ENCODE measurements at places on chromosomes 7 and 10.

DNA sequence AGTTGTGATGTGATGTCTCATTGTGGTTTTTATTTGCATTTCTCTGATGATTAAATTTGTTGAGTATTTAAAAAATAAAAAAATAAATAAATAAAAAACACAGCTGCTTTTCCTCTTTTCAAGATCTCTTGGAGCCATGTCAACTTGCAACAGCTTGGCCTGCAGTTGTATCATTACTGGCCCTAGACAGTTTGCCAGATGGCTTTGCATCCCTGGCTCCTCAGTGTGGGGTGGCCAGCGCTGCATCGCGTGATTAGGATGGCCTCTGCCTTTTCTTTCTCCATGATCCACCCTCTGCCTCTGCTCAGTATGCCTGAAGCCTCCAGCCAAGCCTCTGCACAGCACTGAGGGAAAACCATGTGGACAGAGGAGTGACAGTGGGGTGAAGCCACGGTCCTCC is 96.8 kb downstream of the PPP1R3C start:
- DNase-seq, result no peak

DNA sequence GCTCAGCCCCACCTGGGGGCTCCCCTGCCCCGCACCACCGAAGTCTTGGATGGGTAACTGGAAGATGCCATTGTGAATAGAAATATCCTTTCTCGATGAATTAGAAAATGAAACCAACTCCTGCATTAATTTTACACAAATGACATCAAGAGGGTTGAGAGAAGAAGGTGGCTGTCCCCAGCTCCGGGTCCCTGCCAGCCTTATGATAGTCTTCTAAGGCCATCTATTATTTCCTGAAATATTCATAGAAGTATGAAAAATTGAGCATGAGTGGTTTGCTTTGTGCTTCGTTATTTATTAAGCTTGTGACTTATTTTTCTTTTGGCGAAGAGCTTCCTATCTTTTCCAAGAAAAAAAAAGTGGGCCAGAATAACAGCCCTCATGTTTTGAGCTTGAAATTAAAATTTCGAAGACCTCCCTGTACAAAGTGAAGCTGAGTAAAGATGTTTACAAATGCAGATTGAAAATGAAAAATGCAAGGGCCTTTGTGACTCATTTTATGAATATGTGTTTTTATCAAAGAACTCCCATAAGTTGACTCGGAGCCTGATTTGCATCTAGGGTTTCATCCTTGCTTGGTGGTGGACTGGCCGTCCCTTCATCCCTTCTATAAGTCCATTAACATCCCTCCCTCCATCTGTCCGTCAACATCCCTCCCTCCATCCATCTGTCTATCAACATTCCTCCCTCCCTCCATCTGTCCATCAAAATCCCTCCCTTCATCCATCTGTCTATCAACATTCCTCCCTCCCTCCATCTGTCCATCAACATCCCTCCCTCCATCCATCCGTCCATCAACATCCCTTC is 20.5 kb upstream of the CFAP46 start:
- DNase-seq, result no peak

DNA sequence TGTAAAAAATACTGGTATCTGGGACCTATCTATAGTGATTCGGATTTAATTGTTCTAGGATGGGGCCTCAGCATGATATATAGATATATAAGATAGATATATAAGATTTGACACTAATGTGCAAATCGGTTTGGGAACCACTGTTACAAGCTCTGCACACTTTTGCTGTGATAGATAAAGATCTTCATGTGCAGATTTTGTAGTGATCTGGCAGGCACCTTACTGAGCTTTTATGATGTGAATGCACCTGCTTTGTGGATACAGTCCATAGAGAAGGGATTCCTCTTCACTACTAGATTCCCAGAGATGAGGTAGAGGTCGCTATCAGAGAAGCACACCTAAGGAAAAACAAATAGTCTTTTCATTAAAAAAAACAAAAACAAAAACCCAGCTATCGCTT is 33.3 kb upstream of the PCGF5 start:
- no peak for DNase-seq

GRCh38 chr7:104886651-104887050 is 127.4 kb upstream of the KMT2E start:
- DNase-seq, result no peak

DNA sequence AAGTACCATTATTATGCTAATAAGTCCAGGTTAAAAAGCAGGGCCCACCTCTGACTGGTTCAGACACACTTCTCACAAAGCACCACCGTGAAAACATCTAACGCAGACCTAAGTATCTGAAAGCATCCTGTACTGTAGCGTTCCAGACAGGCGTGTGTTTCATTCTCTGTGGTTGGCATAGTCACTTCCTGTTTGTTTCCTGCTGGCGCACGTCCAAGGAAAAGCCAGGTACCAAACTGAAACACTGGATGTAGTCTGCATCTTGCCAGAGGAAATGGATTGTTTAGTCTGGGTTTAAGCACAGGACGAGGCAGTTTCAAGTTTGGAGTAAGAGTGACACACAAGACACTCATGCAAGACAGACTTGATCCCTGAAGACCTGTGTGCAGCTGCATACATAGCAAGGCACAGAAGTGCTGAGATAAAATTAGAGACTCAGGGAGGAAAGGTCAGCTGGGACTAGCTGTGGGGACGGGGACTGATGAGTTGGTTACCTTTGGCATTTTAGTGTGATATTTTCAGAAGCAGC is 23.3 kb downstream of the BPGM start:
- peak; percentile 30 for DNase-seq

GRCh38 chr7:65430344-65431186 is 56.9 kb downstream of the ZNF92 start:
- no peak for DNase-seq

DNA sequence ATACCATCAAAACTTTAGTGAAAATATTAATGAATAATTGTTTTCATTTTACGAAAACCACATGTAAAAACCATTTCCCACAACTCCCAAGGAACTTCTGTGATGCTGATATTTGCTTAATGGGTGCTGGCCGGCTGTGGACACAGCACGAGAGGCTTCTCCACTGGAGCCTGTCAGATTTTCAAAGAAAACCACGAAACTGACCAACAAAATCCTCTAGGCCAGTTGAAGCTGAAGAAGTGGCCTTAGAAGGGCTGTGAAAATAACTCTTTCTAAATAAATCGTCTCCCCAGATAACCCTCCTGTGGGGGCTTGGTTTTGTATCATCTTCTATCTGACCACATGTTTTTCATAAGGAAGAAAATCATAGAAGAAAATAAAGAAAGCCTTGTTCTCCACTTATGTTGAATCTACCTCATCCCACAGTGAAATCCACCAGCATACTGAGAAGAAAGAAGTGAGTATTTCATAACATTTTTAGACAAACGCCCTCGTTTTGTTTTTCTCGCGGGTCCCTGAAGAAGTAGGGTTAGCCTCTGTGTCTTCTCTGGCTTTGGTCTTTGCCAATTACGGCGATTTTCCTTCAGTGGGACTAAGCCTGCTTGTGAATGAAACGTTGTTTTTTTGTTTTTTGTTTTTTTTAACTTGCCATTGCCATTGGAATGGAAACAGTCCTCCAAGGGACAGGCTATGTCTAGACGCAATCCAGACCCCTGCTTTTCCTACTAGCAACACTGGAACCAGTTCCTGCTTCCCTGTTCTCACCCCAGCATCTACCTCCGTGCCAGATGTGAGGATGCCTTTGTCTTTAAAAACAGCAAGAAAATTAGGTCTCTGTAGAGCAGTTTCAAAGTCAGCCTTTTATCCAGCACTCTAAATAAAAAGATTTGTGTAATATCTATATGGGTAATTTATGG is 123.9 kb downstream of the ADAM12 start:
- DNase-seq, result no peak

- no peak for DNase-seq
Observed at GRCh38 chr10:51986516-51986915, 287.1 kb upstream of the CSTF2T start.

DNA sequence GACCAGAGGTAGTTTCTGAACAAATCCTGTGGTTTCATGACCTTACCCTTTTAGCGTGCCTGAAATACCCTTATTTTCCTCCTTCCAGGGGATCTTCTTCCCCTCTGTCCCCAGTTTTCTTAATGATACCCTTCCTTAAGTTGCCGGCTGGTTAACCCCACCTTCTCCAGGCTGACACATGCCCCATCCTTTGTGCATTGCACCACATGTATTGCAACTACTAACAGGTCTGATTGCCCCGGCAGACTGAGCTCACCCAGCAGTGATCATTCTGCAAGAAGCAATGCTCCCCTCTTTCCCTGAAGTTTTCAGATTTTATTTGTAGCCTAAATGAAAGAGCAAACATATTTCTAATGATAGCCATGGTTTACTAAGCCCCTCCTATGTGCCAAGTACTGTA is 108.2 kb downstream of the HIP1 start:
- DNase-seq, result no peak

DNA sequence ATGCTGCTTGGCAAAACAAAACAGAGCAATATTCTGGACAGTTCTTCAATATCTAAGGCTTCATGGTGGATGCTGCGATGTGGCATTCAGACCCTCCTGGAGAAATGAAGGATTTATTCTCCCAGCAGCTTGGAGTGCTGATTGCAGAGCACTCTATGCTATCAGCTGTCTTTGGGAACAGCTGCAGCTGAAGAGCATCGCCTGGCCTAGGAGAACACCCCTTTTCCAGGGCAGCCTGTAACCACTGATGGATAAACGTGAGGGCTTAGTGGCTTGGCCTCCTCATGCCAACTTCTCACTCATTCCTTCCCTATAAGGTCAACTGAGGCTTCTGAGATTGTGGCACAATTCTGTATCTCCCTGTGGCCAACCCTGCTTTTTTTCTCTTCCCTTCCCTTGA is 638.1 kb upstream of the CNTNAP2 start:
- DNase-seq, result no peak

DNA sequence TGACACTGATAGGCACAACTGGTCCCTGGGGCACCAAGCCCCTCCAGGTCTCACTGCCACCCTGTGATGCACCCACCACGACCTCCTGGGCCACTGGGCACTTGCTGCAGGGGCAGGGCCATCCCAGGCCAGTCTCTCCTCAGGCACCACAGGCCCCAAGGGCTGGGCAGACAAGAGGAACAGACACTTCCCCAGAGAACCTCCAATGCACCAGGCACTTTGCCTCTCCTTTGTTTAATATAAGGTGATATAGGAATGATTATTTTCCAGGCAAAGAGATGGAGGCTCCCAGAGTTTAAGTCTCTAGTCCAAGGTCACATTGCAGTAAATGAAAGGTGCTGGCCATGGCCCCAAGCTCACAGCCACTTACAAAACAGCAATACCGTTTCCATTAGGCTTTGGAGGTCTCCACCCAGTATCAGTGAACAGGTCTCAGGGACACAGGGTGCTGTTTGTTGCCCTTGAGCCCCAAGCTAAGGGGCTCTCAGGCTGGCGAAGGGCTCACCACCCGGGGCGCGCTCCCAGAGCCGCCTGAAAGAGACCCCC is 4.5 kb downstream of the DEPP1 start:
- DNase-seq, result peak; percentile 49

GRCh38 chr7:136585954-136586670 is 282.3 kb upstream of the CHRM2 start:
- no peak for DNase-seq

GRCh38 chr7:99012722-99013121 is 131.2 kb downstream of the SMURF1 start:
- DNase-seq, result no peak

- no peak for DNase-seq
Observed at GRCh38 chr10:48389272-48389671, 82.8 kb downstream of the MAPK8 start.

GRCh38 chr7:151488096-151488495 is 31.6 kb downstream of the RHEB start:
- DNase-seq, result no peak

Measured in heart left ventricle (tissue), 16 donors.